ENCODE measurements at places on chromosomes 1 and 21. TPM values are rescaled to one million over a fixed set of nuclear protein-coding genes. Genes with fewer than 3 reads are reported as not detected.

YOD1 gene
- total RNA-seq = 20.4 TPM

AMPD2 gene
- 56.2 TPM for total RNA-seq

USP24 gene
- 84.0 TPM for total RNA-seq

SEMA6C gene
- 11.7 TPM for total RNA-seq

SYCP1 gene
- not detected for total RNA-seq

COQ8A gene
- 113 TPM for total RNA-seq

ATP1A4 gene
- total RNA-seq = not detected

LRRC53 gene
- not detected for total RNA-seq

GNAT2 gene
- total RNA-seq = not detected

RAB42 gene
- total RNA-seq = 1.4 TPM

FAM151A gene
- not detected for total RNA-seq

ZSWIM5 gene
- 2.4 TPM for total RNA-seq

MYOG gene
- not detected for total RNA-seq

LRRC39 gene
- 3.7 TPM for total RNA-seq

PODN gene
- 19.0 TPM for total RNA-seq

FAM43B gene
- 0.21 TPM for total RNA-seq

BGLAP gene
- 4.4 TPM for total RNA-seq

UTS2 gene
- total RNA-seq = not detected

RHBDL2 gene
- 10.6 TPM for total RNA-seq

C1orf141 gene
- total RNA-seq = not detected

LIN28A gene
- not detected for total RNA-seq

RGSL1 gene
- total RNA-seq = not detected

FCGR1A gene
- total RNA-seq = not detected

NBPF20 gene
- 3.4 TPM for total RNA-seq

Measured in suprapubic skin (tissue), 4 donors.